ENCODE measurements at places on chromosomes 4 and X.

GRCh38 chrX:39796856-39797255 lies 300.9 kb downstream of the BCOR start:
- DNase-seq: no peak

GRCh38 chrX:150696331-150696730 lies 3.1 kb downstream of the MTMR1 start:
- no peak for DNase-seq

DNA sequence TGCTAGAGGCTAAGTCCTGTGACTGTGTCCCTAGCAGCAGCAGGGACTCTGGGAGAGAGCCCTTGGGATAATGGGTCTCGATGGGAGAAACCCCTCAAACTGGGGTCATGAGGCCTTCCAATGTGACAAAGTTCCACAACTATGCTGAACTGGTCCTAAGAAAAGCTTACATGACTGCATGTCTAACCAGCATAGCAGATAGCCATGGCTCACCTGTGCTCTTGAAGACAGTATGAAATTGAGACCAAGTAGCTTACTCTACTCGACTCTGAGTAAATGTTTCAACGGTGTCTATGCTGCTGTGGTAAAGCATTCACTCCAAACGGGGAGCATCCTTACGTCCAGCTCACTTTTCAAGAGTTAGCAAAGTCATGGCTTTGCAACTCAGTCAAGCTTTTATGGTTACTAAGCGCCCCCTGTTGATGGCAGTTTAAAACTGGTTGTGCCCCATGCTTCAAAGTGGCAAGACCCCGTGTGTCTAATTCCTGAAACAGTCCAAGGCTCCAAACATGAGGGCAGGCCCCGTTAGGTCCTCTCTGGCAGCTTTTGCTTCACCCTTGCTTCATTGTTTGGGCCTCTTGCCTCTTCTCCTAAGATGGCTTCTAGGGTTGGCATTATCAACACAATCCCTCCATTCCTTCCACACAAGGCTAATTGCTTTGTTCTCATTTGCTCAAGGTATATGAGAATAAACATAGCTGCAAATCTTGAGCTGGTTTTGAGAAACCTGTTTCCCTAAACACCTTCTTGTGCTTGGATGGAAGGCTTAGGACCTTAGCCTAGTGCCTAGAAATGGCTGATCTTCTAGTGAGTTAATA lies 46.6 kb downstream of the CCNG2 start:
- peak; percentile 56 for DNase-seq

DNA sequence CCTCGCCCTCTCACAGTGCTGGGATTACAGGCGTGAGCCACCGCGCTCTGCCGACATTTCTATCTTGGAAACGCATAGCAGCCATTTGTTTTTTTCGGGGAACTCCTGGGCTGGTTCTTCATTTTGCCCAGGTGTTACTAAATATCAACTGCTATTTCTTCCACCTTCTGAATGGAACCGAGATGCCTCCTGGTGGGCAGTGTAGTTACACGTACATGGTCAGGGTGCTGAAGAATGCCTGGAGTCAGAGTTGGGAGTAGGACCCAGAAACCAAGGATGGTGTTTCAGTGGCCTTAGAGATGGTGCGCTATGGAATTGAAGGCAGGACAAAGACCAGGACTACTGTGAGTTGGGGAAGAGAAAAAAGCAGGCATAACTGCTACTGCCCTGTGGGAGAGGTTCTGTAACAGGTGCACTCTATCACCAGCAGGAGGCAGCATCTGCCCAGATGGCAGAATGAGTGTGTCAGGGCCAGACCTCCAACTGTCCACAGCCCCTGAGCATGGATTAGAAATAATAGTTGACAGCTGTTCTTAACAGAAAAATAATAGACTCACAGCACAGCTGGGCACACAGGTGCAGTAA lies 81.7 kb downstream of the ZC4H2 start:
- peak; percentile 3 for DNase-seq

GRCh38 chr4:21765810-21766407 lies 182.7 kb downstream of the KCNIP4 start:
- no peak for DNase-seq

- no peak for DNase-seq
These were observed 118.2 kb downstream of the NAF1 start for GRCh38 chr4:163048447-163048846.

GRCh38 chr4:76980261-76980660 lies 30.7 kb downstream of the SEPTIN11 start:
- no peak for DNase-seq

DNA sequence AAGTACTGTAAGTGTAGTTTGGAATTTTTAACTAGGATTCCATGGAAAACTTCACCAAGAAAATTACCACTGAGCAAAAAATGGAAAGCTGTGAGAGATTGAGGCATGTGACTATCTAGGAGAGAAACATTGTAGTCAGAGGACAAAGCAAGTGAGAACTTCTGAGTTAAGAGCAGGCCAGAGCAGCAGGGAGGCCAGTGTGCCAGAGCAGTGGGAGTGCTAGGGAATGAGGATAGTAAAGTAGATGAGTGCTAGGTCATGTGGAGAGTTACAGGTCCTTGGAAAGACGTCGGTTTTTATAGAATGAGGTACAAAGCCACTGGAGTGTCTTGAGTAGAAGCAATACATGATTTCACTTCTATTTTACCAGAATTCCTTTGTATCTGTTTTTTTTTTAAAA lies 52.7 kb upstream of the FAT4 start:
- no peak for DNase-seq

DNA sequence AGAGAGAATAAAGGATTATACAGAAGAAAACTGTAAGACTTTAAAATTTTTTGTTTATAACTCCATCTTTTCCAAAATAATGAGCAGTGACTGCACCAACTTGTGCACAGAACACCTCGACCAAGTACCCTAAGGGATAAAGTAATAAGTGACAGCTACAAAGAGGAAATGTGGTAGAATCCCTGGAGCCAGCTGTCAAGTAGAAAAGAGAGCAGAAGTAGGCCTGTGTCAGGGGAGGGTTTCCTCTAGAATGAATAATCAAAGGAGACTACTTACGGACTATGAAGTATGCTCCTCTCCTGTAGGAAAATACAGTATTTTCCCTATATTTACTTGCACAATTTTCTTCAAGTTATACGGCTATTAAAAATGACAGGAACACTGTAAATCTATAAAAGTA lies 1.2 kb downstream of the EIF1AX start:
- no peak for DNase-seq

- no peak for DNase-seq
These were observed 56.3 kb downstream of the SHROOM2 start for GRCh38 chrX:9842541-9842940.

GRCh38 chrX:67114635-67115034 lies 429.2 kb upstream of the AR start:
- DNase-seq: no peak

DNA sequence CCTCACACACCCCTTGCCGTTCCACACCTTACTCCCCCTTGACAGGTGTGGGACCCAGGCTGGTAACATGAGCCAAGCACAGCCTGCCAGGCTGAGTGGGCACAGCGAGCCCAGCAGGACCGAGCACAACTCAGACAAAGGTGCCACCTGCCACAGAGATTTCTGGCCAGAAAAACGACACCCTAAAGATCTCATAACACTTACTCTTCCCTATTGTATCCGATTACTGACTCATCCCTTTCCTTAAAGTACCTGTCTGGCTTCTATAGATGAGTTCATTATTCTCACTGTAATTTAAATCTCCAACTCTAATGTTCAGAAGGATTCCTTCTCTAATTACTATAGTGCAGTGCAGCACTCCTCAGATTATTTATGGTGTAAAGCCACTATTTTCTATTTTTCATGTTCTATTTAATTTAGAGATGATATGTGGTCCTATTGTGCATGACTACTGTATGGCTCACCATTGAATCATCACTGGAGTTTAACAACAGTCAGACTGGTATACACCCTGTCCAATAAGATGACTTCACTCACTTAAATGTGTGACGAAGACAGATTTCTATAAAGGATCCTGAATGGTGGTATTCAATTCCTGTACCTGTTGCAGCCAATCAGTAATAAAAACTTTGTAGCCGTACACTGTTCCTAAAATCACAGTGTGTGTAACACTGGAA lies 7.6 kb upstream of the SYTL5 start:
- no peak for DNase-seq

- no peak for DNase-seq
These were observed 1.2 kb downstream of the GUCY1A1 start for GRCh38 chr4:155667568-155668511.

DNA sequence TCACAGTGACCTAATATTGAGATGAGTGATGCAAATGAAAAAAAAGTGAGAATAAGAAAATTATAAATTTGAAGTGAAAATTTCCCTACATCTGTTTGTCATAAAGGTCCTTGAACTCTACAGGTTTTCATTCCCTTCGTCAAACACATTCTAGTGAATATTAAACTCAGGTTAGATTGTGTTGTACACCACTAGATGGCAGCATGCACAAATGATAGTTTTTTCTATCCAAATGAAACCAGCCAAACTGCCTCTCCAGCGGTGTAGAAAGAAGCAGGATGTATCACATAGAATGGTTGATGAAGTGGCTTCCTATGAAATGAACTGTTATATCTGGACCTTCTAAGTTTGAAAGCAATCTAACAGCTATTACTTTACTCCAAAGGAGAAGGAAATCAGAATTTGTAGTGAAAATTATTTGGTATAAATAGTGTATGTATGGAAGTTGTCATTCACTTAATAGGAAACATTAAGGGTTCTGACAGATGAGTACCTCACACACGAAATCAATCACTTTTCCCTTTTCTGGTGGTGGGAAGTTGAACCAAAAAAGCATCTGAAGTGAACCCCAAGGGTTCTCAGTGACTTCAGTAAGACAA lies 382.7 kb downstream of the UNC5C start:
- peak; percentile 12 for DNase-seq

- DNase-seq: no peak
These were observed 37.7 kb downstream of the ANTXR2 start for GRCh38 chr4:80035336-80035735.

- no peak for DNase-seq
These were observed 762 bp downstream of the PIGA start for GRCh38 chrX:15334561-15334960.

DNA sequence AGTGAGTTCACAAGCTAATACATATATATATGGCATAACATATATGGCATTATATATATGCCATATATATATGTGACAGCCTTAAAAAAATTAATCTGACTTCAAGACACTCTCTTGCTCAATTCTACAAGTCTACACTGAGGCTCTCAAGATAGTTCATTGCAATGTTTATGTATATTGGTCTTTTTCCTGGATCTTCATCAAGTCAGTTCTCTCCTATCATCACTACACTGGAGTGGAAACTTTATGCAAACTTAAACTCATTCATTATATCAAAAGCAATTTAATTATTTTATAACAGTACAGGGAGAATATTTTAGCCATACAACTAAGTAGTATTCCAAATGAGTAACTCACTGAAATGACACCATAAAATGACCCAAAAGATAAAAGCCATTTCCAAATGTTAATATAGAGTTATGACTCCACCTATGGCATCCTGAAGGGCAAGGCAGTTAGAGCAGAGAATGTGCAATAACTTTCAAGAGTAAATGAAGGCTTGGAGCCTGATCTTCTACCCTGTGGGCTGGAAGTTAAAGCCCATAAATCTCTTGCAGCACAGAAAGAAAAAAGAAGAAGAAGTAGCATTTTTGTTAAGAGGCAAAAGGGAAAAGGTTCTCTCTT lies 176.3 kb upstream of the SLIT2 start:
- DNase-seq: no peak

- no peak for DNase-seq
These were observed 3.8 kb downstream of the ANKRD50 start for GRCh38 chr4:124708517-124709300.

DNA sequence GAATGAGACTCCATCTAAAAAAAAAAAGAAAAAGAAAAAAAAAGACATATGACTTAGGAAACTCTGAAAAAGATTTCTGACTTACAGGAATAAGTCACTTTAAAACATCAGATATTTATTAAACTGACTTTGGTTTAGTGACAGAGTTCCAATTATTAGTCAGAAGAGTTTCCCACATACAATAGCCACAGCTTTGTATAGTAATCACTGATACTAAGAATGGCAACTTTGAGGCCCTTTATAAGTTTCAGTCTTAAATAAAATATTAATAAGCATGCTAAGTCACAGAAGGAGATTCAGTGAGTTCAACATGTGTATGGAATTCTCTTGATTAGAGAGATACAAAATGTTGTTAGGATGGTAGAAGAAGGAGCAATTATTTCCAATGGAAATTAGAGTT lies 652.3 kb upstream of the AMOT start:
- DNase-seq: no peak

DNA sequence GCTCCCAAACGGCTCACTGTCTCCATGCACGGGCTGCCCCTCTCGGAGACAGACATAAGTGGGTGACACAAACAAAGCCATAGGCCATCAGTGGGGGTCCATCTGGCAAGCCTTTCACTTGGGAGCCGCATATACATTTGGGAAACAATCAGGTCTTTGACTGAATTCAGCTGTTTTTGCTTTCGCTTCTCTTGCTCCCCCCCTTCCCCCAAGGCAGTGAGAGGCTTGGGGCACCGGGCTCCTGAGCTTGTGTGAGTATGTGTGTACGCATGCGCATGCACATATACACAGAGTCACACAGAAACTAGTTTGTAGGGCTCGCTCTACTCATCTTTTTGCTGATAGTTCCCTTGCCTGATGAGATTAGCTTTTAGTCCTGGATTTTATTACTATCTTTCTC lies 284.4 kb downstream of the AFF2 start:
- DNase-seq: no peak

GRCh38 chrX:1686642-1687041 lies 71.8 kb downstream of the ASMT start:
- DNase-seq: no peak

GRCh38 chr4:180532691-180533090 lies 1710.5 kb upstream of the TENM3 start:
- DNase-seq: no peak

- no peak for DNase-seq
These were observed 102.8 kb downstream of the C4orf51 start for GRCh38 chr4:145782756-145783155.

DNA sequence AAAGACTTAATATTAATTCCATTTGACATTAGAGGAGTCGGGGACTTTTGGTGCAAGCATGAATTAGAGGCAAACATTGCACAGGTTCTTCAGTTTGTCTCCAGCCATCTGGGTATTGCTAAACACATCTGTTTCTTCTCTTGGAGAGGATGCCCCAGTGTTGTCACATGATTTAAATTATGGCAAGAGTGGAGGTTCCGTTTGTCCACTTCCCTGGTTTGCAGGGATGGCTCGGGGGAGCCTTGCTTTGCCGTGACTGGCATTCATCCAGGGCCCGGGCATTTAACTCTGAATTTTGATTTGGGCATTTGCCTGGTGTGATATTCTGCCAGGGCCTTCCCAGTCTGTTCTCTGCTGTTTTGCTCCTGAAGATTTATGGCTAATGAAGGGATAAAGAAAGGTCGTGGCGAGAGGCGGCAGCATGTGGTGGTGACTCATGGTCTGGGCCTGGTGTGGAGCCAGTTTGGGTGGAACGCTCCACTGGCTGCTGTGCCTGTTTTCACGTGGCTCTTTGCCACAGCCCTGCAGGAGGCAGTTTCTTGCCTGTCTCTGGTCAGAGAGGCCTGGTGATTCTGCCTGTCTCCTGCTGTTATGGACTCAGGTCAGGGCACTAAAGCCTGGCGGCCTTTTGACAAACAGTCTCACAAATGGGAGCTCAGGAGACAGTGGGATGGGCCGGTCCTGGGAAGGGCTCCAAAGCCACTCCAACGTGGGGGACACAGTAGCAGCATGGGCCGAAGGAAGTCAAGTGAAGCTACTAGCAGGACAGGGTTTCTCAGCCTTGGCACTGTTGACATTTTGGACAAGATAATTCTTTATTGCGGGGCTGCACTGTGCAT lies 99.4 kb upstream of the PGRMC2 start:
- no peak for DNase-seq

GRCh38 chrX:40127052-40127451 lies 29.3 kb upstream of the BCOR start:
- no peak for DNase-seq

Data from CMK (cell line).